ENCODE measurements at places on chromosomes 11 and 22. TPM values are rescaled to one million over a fixed set of nuclear protein-coding genes. Genes with fewer than 3 reads are reported as not detected.

DNA sequence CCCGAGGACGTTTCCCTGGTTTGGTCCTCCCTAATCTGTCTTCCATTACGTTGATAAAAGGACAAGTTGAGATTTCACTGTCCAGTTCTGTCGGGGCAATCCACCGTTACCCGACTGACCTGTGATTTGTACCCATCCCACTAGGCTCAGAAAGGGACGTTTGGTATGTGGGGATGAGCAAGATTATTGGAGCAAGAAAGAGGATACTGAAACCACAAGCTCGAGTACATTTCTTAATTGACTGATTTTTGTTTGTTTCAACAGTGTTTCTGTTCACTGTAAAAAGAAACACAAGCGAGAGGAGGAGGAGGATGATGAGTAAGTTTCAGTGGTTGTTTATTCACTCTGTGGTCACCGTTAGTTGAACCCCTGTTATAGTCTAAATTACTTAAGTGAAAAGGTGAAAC lies 969 bp downstream of the CCDC117 start:
- H3K27me3 ChIP-seq, result peaks cover 2% of the 10 kb centered on the region
- H3K4me1 ChIP-seq, result peaks cover 18% of the 10 kb centered on the region
- peak overlapping the region; percentile 91 for H3K27ac ChIP-seq
- H3K36me3 ChIP-seq, result peaks cover 16% of the 10 kb centered on the region

The CABP7 gene
- not detected for total RNA-seq

GRCh38 chr11:8038811-8039529 lies 42.0 kb upstream of the TUB start:
- H3K27ac ChIP-seq, result no peak overlapping the region
- H3K4me1 ChIP-seq, result peaks cover 6% of the 10 kb centered on the region
- no peaks in the 10 kb centered on the region for H3K36me3 ChIP-seq
- H3K27me3 ChIP-seq, result peaks cover 24% of the 10 kb centered on the region
- H3K4me3 ChIP-seq, result no peak overlapping the region

DNA sequence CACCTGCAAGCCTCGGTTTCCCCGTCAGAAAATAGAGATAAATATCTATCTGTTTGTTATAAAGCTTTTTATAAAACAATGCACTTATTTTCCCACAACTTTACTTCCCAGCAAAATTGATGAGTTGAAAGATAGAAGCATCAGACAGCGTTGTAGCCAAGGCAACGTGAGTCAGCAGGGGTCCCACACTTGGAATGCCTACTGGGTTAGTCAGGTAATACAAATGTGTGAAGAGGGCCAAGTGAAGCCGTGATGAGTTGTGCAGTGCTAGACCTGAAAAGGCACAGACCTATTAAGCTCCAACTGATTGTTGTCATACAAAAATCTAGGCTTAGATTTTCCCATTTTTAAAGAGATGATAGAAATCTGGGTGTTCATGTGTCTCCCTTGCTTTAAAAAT lies 118.7 kb downstream of the PGR start:
- no peak overlapping the region for H3K4me3 ChIP-seq
- no peak overlapping the region for H3K27ac ChIP-seq
- no peak for DNase-seq
- no peaks in the 10 kb centered on the region for H3K27me3 ChIP-seq
- no peaks in the 10 kb centered on the region for H3K4me1 ChIP-seq

DNA sequence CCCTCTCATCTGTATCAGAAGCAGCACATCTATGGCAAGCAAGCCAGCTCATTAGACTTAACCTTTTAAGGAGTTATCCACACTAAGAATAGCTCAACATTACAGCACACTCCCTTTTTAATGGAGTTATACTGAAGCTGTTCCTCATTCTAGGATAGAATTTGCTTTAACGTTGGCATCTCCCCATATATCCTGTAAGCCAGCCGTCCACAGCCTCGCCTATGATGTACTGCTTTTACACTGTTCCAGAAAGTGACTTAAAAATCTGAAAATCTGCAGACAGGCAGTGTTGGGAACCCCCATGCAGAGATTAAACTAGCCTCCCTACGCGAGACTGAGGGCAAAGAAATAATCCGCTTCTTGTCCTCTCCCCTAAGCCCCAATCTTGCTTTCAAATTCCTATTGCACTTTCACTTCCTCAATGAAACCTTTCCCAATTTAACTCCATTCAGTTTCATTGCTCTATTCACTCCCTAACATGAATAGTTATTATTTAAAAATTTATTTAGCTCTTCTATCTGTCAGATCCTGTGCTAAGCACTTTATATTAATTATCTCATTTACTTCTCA lies 225.0 kb downstream of the BLID start:
- DNase-seq, result no peak
- H3K27me3 ChIP-seq, result peaks cover 1% of the 10 kb centered on the region
- H3K4me3 ChIP-seq, result no peak overlapping the region
- H3K36me3 ChIP-seq, result peaks cover 8% of the 10 kb centered on the region

GRCh38 chr22:27405672-27406388 lies 395.7 kb downstream of the MN1 start:
- peak; percentile 4 for DNase-seq
- H3K4me3 ChIP-seq, result no peak overlapping the region
- H3K27me3 ChIP-seq, result peaks cover 12% of the 10 kb centered on the region
- H3K36me3 ChIP-seq, result no peaks in the 10 kb centered on the region

- H3K27ac ChIP-seq, result no peak overlapping the region
- no peaks in the 10 kb centered on the region for H3K36me3 ChIP-seq
- H3K4me1 ChIP-seq, result no peaks in the 10 kb centered on the region
- no peak for DNase-seq
Observed at GRCh38 chr11:30758012-30758411, 171.9 kb upstream of the MPPED2 start.

- H3K27ac ChIP-seq, result no peak overlapping the region
- no peak overlapping the region for H3K4me3 ChIP-seq
- peaks cover 5% of the 10 kb centered on the region for H3K27me3 ChIP-seq
- no peak for DNase-seq
- peaks cover 22% of the 10 kb centered on the region for H3K4me1 ChIP-seq
Observed at GRCh38 chr11:43927070-43927469, 15.4 kb upstream of the C11orf96 start.

The POTEH gene
- total RNA-seq, result not detected
